ENCODE measurements at places on chromosomes 3 and 15.

DNA sequence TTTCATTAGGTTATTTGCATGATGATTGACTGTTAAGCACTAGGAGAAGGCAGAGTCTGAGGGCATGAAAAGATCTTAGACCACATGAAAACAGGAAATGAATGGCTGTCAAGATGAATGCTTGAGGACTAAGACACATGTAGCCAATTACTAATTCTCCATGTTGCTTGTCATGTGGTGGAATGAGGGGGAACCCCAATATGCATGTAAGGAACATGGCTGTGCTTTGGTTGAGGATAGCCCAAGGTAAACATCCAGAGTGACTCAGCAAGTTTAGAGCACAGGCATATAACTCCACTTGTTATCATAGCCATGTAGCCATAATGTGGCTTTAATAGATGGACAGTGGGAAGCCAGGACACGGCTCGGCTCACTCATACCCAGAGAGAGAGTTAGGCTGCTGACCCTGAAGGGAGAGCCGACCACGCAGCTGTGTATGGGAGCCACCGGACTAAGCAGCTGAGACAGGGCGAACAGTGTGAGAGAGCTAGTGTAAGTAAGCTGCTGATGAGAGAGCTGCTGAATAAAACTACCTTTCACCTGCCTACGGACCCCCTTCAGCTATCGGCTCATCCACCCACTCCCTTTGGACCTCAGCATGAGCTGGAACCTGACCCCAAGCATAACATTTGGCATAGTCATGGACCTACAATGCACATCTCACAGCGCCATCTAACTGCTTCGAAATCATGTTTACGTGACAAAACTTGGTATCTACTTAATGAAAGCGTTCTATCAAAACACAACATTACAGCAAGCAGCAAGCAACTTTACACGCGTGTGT is 37.6 kb downstream of the ANO10 start:
- DNase-seq: no peak

DNA sequence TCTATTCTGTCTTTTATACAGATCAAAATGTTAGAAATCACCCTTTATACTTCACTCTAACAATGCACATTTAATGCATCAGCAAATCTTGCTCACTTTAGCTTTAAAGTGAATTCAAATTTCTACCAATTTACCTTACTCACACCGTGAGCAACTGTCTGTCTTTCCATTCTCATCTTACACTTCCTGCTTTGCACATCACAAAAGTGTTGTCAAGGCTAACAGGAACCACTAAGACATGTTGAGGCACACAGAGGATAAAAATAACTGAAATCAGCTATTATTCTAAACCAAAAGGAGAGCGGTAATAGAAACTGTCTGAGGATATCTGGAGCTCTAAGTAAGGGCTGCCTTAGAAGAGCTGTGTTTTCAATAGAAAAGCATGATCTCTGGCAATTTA is 519.9 kb downstream of the ZBBX start:
- no peak for DNase-seq

GRCh38 chr3:101989578-101990200 is 140.4 kb downstream of the NFKBIZ start:
- DNase-seq: no peak

GRCh38 chr15:77342807-77343206 is 77.1 kb downstream of the PEAK1 start:
- DNase-seq: no peak

GRCh38 chr3:173796405-173796804 is 398.9 kb downstream of the NLGN1 start:
- no peak for DNase-seq

DNA sequence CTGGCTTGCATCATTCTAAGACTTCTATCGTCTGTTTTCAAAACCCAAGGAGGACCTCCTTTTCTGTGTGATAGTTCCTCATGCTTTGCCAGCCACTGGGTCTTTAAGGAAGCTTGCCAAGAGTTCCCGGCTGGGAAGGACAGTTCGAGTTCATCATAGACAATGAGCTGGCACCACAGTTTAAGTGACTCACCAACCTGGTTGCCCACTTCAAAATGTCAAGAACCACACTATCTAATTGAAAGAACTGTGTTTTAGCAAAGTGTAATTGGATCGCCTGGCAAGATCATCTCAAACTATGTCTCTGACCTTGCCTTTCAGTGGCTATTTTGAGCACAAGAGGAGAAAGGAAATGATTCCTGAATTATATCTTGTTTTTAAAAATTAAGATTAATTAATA is 27.9 kb downstream of the SOX2 start:
- no peak for DNase-seq

DNA sequence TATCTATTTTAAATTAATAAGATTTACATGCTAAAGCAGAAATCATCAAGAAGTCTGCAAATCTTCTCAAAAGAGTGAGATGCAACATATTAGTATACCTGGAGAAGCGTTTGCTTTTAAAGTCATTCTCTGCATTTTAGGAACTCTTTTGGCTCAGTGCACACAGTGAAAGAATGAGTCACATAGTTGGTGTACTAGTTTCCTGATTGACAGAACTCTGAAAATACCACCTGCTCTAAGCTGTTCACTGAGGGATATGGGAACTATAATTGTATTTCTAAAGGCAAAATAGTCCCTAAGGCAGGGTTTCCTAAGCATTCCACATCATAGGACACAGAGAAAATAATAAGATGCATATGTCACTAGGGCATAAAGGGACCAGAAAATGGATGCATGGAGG is 838.5 kb downstream of the DIPK2A start:
- DNase-seq: no peak

GRCh38 chr15:37788330-37788729 is 146.1 kb upstream of the TMCO5A start:
- DNase-seq: no peak
